ENCODE measurements at places on chromosomes 7 and 10. TPM values are rescaled to one million over a fixed set of nuclear protein-coding genes. Genes with fewer than 3 reads are reported as not detected.

DNA sequence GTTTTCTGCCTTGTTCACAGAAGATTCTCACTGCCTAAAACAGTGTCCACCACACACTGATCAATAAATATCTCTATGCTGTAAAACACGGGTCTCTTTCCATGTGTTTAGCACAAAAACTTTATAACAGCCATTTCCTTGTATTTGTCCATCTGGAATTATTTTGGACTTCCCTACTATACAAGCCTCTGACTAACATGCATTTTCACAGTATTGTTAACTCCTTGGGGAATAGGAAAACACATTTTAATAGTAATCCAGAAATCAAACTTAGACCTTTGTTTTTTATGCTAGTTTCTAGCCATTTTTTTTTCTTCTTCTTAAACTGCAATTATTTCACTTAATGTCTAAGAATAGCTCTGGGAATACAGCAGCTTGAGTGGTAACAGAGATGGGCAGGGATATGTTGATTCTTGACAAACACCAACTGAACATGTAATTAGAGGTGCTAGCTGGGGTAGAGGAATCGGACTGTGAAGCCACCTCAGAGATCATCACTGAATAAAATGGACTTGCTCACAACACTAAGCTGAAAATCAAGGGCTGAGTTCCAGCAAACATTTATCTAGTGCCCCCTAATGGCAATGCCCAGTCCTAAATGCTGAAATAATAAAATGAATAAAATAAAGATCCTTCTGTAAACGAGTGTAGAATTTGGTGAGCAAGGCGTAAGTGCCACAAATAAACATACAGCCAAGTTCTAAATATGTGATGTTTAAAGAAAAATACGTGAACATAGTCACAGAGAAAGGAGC, 593.1 kb downstream of the SORCS1 start:
- DNase-seq, result no peak

DNA sequence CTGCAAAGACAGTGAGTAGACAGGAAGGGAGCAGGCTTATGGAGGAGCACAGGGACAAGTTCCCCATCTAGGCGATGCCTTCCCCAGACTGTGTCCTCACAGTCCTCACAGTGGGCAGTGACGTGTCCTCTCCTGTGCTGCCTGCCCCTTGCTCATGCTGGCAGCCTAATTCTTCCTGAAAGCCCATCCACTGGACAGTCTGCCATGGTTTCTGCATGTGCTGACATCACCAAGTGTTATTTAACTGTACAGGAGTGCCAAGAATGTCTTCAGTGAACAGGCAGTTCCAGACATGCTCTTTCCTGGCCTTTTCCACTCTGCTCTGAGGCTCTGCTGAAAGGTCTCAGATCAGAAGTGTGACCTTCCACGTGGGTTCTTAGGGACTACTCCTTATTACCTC, 54.1 kb downstream of the ZNF248 start:
- DNase-seq, result no peak

GRCh38 chr7:67462781-67463191, 466.2 kb downstream of the TYW1 start:
- DNase-seq, result no peak

The CALY gene
- not detected for total RNA-seq

The ADIRF gene
- total RNA-seq, result 2.5 TPM

- DNase-seq, result no peak
These were observed 70.0 kb downstream of the WAPL start for GRCh38 chr10:86451604-86451960.

DNA sequence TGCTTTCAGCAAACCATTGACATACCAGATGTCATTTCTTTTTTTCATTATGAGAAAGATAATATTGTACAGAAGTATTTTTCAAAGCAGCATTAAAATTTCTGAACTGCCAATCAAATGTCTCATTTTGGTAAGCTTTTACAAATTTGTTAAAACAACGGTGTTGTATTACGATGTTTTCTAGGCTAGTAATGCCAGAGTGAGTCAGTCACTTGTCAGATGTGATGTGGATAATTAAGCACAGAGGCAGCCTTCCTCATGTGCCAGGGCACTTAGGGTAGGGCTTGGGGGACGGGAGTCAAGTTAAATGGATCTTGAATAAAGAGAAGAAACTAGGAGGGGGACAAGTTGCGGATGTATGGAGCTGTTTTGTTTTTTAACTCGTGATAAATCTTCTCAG, 10.1 kb downstream of the PSTK start:
- DNase-seq, result no peak

GRCh38 chr10:92111336-92111939, 179.4 kb downstream of the CPEB3 start:
- no peak for DNase-seq

The CYP3A4 gene
- total RNA-seq, result not detected

The ITGA8 gene
- total RNA-seq, result not detected

GRCh38 chr10:11210211-11210922, 192.7 kb downstream of the CELF2 start:
- DNase-seq, result no peak

The RARRES2 gene
- total RNA-seq, result 9.4 TPM

The DTX2 gene
- 22.4 TPM for total RNA-seq

DNA sequence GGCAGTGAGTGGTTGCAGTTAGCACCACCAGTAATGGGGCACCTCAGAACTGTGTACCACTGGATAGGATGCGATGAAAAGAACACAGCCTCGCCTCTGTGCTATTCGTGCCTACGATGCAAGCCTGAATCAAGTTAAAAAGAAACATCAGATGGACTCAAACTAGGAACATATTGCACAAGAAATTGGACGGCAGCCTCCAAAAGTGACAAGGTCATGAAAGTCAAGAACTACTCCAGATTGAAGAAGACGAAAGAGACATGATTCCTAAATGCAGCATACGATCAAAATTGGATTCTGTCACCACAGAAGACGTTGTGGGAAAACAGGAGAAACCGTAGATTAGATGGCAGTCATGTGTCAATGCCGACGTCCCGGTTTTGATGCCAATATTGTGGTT, 648.1 kb upstream of the FOXK1 start:
- no peak for DNase-seq

DNA sequence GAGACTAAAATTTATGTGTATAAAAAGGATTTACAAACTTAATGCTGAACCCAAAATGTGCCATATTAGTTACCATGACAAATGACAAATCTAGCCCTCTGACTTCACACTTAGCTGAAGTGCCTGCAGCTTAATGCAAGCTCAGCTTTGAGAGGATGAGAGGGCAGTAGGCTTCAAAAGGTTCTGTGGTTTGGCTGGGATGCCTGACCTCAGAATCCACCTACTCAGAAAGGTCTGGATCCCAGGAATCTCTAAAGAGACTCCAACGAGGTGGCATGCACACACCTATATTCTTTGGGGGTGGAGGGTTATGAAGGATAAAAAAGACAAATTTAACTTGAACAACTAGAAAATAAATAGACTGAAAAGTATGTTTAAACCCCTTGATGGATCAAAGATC, 213.4 kb downstream of the TAX1BP1 start:
- DNase-seq, result no peak

Measured in LHCN-M2 (cell line).